GM23248 (cell line): ENCODE measurements at places on chromosomes 2 and 18. TPM values are rescaled to one million over a fixed set of nuclear protein-coding genes. Genes with fewer than 3 reads are reported as not detected.
A peak's percentile ranks its signal among the peaks of the same experiment; 100 is the strongest.

The C2orf69 gene
- total RNA-seq = 14.5 and 19.9 TPM in 2 replicates

- no peaks in the 10 kb centered on the region for H3K4me1 ChIP-seq
- H3K4me3 ChIP-seq = no peak overlapping the region
- no peak for DNase-seq
- H3K27ac ChIP-seq = no peak overlapping the region
- H3K27me3 ChIP-seq = no peaks in the 10 kb centered on the region
- H3K36me3 ChIP-seq = no peaks in the 10 kb centered on the region
These were observed 708.5 kb upstream of the SLC8A1 start for GRCh38 chr2:41160439-41160838.

The VSNL1 gene
- 1.8 TPM in 1 of 2 replicates, not detected in the other for total RNA-seq

The LRRC30 gene
- total RNA-seq = not detected in 2 replicates

DNA sequence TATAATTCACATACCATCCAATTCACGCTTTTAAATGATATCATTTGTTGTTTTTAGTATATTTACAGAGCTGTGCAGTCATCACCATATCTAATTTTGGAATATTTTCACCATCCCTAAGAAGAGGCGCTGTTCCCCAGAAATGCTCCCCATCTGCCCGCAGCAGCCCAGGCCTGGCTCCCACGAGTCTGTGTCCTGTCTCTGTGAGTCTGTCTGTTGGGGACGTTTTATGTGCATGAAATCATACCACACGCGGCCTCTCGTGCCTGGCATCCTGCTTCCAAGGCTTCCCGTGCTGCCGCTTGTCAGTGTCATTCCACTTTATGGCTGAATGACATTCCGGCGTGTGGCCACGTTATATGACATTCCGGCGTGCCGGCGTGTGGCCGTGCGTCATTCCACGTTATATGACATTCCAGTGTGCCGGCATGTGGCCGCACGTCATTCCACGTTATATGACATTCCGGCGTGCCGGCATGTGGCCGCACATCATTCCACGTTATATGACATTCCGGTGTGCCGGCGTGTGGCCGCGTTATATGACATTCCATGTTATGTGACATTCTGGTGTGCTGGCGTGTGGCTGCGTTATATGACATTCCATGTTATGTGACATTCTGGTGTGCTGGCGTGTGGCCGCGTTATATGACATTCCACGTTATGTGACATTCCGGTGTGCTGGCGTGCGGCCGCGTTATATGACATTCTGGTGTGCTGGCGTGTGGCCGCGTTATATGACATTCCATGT is 276.4 kb downstream of the TWIST2 start:
- no peak overlapping the region for H3K27ac ChIP-seq
- no peaks in the 10 kb centered on the region for H3K27me3 ChIP-seq
- no peaks in the 10 kb centered on the region for H3K36me3 ChIP-seq
- H3K4me3 ChIP-seq = no peak overlapping the region
- H3K4me1 ChIP-seq = no peaks in the 10 kb centered on the region

DNA sequence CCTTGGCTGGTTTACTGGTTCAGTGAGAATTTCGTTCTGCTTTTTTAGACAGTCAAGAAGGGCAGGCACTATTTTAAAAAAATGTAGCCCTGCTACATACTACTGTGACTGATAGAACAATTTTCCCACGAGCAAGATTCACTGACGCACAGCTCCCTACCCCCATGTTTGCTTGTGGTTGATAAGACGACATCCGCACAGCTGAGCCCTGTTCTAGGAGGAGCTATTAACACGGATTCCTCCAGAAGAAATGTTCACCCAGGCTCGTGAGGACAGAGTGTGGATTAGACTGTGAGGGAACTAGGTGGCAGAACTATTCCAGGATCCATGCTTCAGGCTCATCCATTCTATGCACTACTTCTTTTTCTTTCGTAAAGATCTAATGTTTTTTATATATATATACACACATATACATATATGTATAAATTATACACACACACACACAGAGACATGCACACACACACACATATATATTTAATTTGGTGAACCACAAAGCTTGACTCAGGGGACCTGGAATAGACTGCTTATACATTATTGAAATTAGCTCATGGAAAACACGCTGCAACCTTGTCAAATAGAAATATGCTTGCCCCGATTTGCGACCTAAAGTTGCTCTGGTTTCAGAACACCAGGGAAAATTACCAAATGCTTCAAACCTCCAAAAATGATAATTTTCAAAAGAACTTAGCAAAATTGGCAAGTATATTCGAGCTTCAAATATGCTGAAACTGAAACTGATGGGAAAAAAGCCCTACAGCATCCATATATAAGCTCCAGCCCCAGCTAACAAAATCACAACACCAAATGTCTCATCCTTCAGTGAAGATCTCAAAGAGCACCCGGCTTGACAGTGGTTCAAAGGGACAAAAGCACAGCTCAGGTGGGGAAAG is 370.4 kb downstream of the SOCS6 start:
- no peaks in the 10 kb centered on the region for H3K36me3 ChIP-seq
- no peaks in the 10 kb centered on the region for H3K4me1 ChIP-seq
- DNase-seq = peak; percentile 42
- H3K27me3 ChIP-seq = no peaks in the 10 kb centered on the region
- no peak overlapping the region for H3K27ac ChIP-seq

The GALNT5 gene
- total RNA-seq = 114 and 117 TPM in 2 replicates

The RAB6C gene
- total RNA-seq = not detected in 2 replicates

The TCF23 gene
- total RNA-seq = not detected in 2 replicates

The ERFE gene
- 0.51 and 0.86 TPM in 2 replicates for total RNA-seq
